Aorta (tissue), 5 donors: ENCODE measurements at places on chromosomes 11 and 22. TPM values are rescaled to one million over a fixed set of nuclear protein-coding genes. Genes with fewer than 3 reads are reported as not detected.

DNA sequence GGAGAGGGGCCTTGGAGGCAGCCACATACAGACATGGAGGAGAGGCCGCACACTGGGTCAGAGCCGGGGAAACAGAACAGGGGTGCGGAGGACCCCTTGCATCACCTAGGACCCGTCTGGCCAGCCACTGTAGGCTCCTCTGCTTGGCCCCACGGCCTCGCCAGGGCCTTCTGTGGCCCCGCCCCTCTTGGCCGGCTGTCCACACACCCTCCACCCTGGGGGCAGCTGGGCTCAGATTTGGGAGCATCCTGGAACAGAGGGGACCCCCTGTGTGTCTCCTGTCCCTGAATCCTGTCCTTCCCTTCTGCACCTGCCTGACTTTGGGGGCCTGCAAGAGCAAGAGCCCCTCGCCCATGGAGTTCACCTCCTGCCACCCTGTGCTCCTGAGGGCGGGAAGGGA, 7.9 kb upstream of the TH start:
- no peaks in the 10 kb centered on the region for H3K36me3 ChIP-seq
- no peak for DNase-seq
- no peaks in the 10 kb centered on the region for H3K4me1 ChIP-seq
- H3K27ac ChIP-seq: no peak overlapping the region
- no peak overlapping the region for H3K4me3 ChIP-seq

DNA sequence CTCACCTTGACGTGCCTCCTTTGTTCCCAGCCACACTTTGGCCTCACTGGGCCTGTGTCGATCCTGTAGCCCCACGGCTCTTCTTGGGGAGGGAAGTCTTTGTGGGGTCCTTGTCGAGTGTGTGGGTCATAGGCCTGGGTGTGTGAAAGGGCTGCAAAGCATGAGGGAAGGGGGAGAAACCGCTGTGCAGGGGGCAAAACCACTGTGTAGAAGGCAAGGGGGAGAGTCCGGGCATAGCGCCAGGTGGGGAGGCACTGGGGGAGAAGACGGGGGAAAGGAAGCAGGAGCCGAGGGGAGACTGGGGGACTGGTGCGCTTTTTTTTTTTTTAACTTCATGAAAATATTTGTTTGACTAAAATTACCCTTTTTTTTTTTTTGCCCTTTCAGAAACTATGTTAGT, 65.1 kb upstream of the RASD2 start:
- no peaks in the 10 kb centered on the region for H3K4me1 ChIP-seq
- H3K4me3 ChIP-seq: no peak overlapping the region
- DNase-seq: no peak
- no peaks in the 10 kb centered on the region for H3K27me3 ChIP-seq
- no peak overlapping the region for H3K27ac ChIP-seq

- H3K36me3 ChIP-seq: peaks cover 2% of the 10 kb centered on the region
- no peak overlapping the region for H3K27ac ChIP-seq
- H3K27me3 ChIP-seq: no peaks in the 10 kb centered on the region
- H3K4me1 ChIP-seq: no peaks in the 10 kb centered on the region
Observed at GRCh38 chr22:30747493-30747892, 52.8 kb downstream of the OSBP2 start.

EXT2 gene
- total RNA-seq: 58.0 TPM

DNA sequence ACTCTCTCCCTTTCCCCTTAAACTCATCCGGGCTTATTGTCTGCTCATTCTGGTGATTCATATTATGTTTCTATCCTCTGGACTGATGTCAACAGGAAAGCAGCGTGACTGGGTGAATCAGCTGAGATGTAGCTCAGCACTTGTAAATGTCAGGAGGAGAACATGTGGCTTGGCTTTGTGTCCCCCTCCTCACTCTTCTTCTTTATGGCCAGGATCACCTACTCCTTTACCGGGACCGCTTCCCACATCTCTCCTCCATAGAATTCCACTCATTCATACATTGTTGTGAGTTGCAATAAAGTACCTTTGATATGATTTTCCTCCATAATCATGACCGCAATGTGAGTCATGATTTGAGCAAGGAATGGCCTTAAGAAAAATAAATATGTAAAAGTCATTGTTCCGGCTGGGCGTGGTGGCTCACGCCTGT, 15.8 kb upstream of the SYN3 start:
- H3K27ac ChIP-seq: no peak overlapping the region
- no peak for DNase-seq
- H3K4me3 ChIP-seq: no peak overlapping the region
- no peaks in the 10 kb centered on the region for H3K36me3 ChIP-seq
- no peaks in the 10 kb centered on the region for H3K4me1 ChIP-seq
- no peaks in the 10 kb centered on the region for H3K27me3 ChIP-seq

KCNJ1 gene
- 0.24 TPM for total RNA-seq

GRCh38 chr11:70738661-70739060, 340.3 kb downstream of the CTTN start:
- H3K27me3 ChIP-seq: no peaks in the 10 kb centered on the region
- no peaks in the 10 kb centered on the region for H3K4me1 ChIP-seq
- H3K4me3 ChIP-seq: no peak overlapping the region
- H3K36me3 ChIP-seq: no peaks in the 10 kb centered on the region
- DNase-seq: no peak
- H3K27ac ChIP-seq: no peak overlapping the region

PTGDR2 gene
- 0.21 TPM for total RNA-seq

GRCh38 chr11:72519220-72519881, 85.0 kb upstream of the CLPB start:
- no peaks in the 10 kb centered on the region for H3K4me1 ChIP-seq
- H3K4me3 ChIP-seq: no peak overlapping the region
- H3K27me3 ChIP-seq: no peaks in the 10 kb centered on the region
- no peaks in the 10 kb centered on the region for H3K36me3 ChIP-seq
- no peak for DNase-seq
- no peak overlapping the region for H3K27ac ChIP-seq

- no peak overlapping the region for H3K27ac ChIP-seq
- no peak overlapping the region for H3K4me3 ChIP-seq
- DNase-seq: no peak
- no peaks in the 10 kb centered on the region for H3K27me3 ChIP-seq
- H3K4me1 ChIP-seq: no peaks in the 10 kb centered on the region
Observed at GRCh38 chr22:49588739-49589138, 238.9 kb downstream of the BRD1 start.

DNA sequence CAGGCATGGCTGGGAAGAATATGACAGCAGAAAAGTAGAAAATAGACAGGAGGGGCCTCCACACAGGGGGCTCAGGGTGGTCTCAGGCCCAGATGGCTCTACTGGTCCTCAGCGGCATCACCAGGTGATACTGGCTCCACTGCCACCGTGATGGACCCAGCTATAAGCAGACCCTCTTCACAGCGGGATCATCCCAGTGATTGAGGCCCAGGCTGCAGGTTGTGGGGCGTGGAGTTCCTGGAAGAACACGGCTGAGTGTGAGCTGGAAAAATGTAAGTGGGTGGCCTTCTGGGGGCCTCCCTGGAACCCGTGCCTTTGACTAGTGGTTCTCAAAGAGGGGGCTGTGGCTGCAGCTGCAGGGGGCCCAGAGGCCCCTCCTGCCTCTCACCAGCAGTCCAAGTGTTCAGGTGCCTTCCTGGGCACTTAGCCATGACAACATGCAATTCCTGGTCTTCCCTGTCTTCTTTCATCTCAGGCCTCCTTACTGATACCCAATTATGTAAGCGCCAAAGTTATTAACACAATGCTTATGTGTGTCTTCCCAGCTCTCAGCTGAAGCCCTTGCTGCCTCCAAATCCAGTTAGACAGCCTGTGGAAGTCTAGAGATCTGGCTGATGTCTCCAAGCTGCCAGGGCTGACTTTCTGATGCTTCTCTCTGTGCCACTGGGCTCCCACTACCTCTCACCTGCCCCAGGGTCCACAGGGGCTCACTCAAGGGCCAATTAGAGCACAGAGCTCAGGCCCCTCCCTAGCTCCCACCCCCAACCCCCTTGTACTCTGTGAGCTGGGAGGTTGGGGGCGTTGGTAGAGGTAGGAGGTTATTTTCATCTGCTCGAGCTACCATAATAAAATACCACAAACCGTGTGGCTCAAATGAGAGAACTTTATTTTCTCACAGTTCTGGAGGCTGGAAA, 110.1 kb upstream of the LMO1 start:
- H3K4me3 ChIP-seq: no peak overlapping the region
- no peaks in the 10 kb centered on the region for H3K4me1 ChIP-seq
- no peaks in the 10 kb centered on the region for H3K36me3 ChIP-seq
- no peaks in the 10 kb centered on the region for H3K27me3 ChIP-seq
- DNase-seq: peak; percentile 38

CASP5 gene
- total RNA-seq: 2.0 TPM

DNA sequence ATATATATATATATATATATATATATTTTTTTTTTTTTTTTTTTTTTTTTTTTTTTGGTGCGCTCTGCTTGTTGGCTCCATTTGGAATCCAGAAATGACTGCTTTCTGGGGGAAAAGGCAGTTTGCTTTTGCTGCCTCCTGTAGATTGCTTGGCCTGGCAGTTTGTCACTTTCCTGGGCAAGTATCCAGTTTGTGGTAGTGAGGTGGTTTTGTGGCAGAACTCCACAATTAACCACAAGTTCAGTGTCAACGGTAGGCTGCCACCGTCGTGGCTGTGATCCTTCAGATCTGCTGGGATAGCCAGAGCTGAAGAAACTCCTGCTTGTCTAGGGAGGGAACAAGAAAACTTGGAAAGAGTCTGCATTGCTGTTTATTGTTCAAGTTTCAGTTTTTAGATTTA, 5.0 kb upstream of the PDE3B start:
- no peaks in the 10 kb centered on the region for H3K27me3 ChIP-seq
- no peak overlapping the region for H3K27ac ChIP-seq
- H3K36me3 ChIP-seq: no peaks in the 10 kb centered on the region
- no peak overlapping the region for H3K4me3 ChIP-seq
- peak; percentile 48 for DNase-seq

NXPE1 gene
- total RNA-seq: not detected
